ENCODE measurements at places on chromosomes 16 and 17.

- DNase-seq, result no peak
Measured at GRCh38 chr17:42422412-42422957, 571 bp downstream of the CAVIN1 start.

DNA sequence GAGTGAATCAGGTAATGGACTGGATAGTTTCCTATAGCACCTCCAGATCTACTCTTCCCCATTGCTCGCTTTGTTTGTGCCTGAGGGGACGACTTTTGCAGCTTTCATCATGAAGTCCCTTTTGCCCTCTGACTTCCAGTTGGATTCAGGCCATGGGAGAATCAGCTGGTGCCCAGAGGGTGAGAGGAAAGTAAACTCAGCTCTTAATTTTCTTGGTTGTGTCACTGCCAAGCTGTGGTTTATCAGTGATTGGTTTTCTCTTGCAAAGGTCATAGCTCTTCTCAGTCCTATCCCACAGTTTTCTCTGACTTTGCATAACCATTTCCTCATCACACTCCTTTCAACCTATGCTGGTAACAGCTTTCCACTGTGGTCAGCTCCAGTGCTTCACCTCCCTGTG is 200.1 kb downstream of the KCNJ2 start:
- no peak for DNase-seq

DNA sequence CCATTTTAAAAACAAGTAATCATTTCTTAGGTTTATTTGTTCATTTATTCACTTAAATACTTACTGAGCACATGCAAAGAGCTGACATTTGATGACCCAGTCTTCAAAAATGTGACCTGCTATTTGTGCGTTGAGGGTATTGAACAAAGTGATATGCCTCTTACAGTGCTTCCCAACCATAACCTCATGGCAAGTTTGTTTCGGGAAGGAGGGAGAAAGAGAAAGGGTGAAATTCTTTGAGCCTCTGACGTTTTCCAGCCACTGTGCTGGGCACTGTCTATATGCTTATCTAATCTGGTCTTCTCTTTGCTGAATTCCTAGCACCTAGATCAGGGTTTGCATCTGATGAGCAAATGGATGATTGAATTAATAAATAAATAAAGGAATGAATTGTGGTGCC is 479.1 kb downstream of the HAPSTR1 start:
- DNase-seq, result no peak

DNA sequence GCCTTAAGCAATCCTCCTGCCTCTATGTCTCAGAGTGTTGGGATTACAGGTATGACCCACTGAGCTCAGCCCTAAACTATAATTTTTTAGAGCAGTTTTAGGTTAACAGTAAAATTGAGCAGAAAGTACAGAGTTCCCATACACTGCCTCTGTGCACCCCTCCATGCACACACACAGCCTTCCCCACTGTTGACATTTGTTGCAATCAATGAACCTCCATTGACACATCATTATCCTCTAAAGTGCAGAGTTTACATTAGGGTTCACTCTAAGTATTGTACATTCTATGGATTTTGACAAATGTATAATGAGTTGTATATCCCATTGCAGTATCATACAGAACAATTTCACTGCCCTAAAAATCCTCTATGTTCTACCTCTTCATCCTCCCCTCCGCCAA is 35.0 kb downstream of the NGFR start:
- DNase-seq, result no peak

DNA sequence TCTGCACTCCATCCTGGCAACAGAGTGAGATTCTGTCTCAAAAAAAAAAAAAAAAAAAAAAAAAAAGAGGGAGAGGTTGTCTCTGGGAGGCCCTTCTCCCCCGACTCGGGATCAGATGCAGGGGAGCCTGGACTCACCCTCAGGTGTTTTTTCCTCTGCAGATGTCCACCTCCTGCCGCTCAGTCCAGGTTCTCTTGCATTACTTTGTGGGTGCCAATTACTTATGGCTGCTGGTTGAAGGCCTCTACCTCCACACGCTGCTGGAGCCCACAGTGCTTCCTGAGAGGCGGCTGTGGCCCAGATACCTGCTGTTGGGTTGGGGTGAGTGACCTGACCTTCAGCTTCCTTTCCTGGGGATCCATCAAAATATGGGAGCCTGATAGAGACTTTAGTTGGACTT is 34.1 kb downstream of the GLP2R start:
- DNase-seq, result no peak

- DNase-seq, result no peak
Measured at GRCh38 chr17:40060887-40061608, 1.7 kb upstream of the THRA start.

DNA sequence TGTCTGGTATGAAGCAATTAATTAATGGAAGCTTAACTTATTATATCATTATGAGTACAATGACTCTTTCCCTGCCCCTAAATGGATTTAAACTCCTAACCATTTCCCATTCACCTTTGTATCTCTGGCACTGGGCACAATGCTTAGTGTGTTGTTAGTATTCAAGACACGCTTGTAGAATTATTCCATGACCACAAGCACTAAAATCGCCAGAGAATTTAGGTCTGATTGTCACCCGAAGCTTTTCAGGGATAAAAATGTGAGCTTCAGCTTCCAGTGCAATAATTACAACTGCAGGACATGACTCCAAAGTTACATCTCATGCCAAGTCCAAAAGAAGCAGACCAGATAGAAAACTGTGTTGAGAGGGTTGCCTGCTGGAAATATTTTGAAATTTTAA is 101.6 kb downstream of the CDH8 start:
- DNase-seq, result no peak
